Stimulated activated CD4-positive, alpha-beta T cell treated with anti-CD3 and anti-CD28 coated beads, Interleukin-12 subunit alpha, Interleukin-12 subunit beta, amount 100 ng/mL, for 4 hours (primary cell): ENCODE measurements at places on chromosomes 1 and 21.
A peak's percentile ranks its signal among the peaks of the same experiment; 100 is the strongest.

DNA sequence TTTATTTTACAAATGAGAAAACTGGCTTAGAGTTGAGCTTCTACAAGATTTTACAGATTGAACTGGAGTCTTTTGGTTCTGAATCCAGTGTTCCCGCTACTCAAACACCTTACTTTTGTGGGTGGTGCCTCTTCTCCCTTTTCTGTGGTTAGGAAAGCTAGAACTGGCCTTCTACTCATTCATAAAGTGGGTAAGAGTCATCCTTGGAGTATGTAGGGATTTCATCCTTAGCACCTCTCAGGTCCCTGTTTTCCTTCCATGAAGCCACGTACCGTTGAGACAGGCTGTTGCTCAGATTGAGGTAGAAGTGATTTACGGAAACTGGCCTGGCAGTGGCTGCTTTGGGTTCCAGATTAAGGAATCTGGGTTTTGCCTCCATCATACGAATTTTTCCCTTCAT, 35.8 kb downstream of the WNT4 start:
- DNase-seq: no peak

DNA sequence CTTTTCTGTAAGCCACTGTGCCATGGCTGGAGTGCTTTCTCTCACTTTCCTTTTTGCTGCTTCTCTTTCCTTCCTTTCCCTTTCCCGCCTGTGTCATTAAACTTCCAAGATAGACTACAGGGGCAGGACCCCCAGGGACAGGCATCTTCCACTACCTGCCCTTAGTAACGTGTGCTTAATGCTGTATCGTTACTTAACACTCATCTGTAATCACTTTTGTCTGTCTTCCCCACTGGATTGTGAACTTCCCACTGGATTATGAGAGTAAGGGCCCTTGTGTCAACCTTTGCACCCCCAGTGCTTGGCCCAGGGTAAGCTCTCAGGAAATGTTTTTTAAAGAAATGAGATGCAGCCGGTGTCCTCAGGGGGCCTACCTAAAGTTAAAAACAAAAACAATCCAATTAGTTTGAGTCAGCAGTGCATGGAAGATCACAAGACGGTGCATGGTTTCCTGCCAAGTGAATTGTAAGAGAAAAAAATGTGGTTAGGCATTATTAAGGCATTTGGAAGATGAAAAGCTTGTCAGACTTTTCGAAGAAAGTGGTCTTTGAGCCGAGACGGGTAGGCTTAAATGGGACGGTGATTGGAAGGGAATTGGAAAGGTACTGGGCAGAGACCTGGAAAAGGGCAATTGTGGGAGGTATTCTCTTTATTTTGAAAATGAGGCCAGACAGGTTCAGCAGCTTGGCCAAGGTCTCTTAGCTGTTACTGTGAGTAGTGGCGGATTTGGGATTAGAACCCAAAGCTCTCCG, 958 bp downstream of the LYPLAL1 start:
- peak; percentile 0 for DNase-seq

GRCh38 chr1:192703283-192704206, 67.6 kb downstream of the RGS13 start:
- DNase-seq: no peak

GRCh38 chr1:233217832-233218231, 77.7 kb downstream of the PCNX2 start:
- DNase-seq: no peak

GRCh38 chr1:148318123-148318903, 164.8 kb downstream of the PPIAL4G start:
- peak; percentile 29 for DNase-seq
